ENCODE measurements at places on chromosomes 3 and 15.

GRCh38 chr3:120177151-120177550, 82.9 kb upstream of the GSK3B start:
- no peak for DNase-seq

DNA sequence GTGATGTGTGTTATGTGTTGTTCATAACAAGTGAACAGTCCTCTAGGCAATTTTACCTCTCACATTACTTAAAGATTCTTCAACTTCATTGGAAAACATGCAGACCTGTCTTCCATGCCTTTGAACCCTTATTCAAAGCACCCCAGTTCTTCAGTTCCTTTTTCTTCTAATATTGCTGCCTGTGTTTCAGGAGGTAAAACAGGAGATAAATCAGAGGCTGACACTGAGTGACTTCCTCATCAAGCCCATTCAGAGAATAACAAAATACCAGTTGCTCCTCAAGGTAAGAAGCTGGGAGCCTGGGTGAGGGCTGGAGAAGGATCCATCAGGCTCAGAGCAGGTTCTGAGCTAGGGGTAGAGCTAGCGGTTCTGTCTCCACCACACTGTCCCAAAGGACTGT, 71.1 kb upstream of the UMPS start:
- no peak for DNase-seq

DNA sequence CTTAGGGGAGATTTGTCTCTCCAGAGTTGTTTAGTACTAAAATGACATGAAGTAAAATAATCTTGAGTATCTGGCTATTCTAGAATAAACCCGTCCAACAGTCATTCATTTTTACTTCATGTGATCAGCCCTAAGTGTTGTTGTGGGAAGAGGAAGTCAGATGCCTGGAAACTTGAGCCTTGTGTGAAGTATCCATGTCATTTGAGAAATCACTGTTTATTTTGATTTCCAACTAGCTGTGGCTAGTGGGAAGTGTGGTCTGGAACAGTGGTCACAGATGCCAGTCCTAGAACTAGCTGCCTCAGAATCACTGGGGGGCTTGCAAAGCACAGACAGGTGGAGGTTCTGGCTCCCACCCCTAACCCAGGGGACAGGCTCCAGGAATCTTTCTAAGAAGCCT, 77.7 kb upstream of the LIMD1 start:
- no peak for DNase-seq

- DNase-seq, result peak; percentile 17
Observed at GRCh38 chr15:34650177-34650576, 66.7 kb upstream of the GOLGA8B start.

DNA sequence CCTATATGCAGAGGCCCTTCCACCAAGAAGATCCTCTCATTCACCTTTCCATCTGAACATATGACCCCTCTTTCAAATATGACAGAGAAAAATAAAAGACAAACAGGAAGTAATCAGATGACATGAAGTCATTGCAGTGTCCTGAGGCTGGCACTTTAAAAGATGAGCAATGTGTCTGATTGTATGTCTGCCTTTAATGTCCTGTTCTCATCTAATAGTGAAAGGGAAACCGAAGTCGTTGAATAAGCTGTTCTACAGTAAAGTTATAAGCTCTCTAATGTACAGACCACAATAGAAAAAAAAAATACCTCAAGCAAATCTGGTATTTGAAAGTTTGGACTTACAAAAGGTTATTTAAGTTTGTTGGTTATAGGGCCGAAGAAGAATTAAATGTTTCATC, 243.0 kb downstream of the CLSTN2 start:
- no peak for DNase-seq

GRCh38 chr3:196237203-196237602, 20.9 kb downstream of the SLC51A start:
- no peak for DNase-seq

DNA sequence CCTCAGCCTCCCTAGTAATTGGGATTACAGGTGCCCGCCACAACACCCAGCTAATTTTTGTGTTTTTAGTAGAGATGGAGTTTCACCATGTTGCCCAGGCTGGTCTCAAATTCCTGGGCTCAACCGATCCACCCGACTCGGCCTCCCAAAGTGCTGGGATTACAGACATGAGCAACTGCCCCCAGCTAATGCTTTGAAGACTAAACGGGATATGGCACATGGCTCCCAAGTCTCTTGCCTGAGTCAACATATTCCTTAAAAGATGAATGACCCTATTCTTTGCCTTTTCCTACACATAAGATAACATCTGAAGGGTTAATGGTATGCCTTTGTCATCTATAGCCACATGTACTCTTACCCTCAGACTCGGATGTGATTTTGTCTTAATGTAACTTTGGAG, 38.4 kb upstream of the NEDD4 start:
- no peak for DNase-seq

GRCh38 chr15:27965546-27965945, 133.6 kb downstream of the OCA2 start:
- DNase-seq, result no peak

DNA sequence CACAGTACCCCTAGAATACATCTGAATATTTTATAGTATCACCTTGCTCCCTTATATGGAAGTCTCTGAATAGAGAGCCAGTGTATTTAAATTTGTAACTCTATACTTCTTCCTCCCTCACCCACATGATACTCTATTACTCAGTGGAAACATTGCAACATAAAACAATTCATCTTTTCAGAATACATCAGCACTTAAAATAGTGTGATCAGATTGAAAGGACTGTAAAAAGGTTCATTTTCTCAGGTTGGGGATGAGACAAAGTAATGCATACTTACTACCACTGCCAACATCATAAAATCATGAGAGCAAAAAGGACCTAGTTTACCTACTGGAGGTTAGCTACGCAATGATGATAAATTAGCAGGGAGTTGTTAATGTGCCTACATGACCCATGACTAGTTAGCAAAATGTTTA, 13.8 kb upstream of the THRB start:
- no peak for DNase-seq

DNA sequence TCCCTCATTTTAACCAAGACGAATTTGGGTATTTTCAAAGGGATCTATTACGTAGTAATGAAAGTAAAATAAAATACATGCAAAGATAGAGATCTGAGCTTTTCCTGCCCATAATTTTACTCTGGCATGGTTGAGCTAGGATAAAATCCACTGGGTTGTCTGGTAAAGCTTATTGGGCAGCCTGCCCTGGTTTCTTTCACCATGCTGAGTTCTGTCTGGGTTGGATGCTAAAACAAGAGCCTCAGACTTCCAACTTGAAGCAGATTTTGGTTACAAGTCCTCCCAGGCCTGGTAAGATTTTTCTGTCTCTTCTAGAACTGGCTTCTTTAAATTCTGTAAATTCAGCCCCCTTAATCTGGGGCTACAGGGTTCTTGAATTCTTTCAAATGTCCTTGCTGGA, 86.8 kb downstream of the SAMMSON start:
- DNase-seq, result no peak

All from GM13976 (cell line).